ENCODE measurements at places on chromosomes 6 and 20.

DNA sequence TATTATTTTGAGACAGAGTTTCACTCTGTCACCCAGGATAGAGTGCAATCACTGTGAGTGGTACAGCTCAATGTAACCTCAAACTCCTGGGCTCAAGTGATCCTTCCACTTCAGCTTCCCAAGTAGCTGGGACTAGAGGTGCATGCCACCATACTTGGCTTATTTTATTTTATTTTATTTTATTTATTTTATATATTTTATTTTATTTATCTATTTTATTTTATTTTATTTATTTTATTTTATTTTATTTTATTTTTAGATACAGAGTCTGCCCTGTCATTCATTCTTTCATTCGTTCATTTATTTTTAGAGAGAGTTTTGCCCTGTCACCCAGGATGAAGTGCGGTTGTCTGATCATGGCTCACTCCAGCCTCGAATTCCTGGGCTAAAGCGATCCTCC is 35.5 kb downstream of the ATG5 start:
- DNase-seq, result no peak

GRCh38 chr6:82068721-82069120 is 178.8 kb downstream of the IBTK start:
- no peak for DNase-seq

- DNase-seq, result no peak
Observed at GRCh38 chr20:45957021-45957941, 14.7 kb downstream of the ZNF335 start.

DNA sequence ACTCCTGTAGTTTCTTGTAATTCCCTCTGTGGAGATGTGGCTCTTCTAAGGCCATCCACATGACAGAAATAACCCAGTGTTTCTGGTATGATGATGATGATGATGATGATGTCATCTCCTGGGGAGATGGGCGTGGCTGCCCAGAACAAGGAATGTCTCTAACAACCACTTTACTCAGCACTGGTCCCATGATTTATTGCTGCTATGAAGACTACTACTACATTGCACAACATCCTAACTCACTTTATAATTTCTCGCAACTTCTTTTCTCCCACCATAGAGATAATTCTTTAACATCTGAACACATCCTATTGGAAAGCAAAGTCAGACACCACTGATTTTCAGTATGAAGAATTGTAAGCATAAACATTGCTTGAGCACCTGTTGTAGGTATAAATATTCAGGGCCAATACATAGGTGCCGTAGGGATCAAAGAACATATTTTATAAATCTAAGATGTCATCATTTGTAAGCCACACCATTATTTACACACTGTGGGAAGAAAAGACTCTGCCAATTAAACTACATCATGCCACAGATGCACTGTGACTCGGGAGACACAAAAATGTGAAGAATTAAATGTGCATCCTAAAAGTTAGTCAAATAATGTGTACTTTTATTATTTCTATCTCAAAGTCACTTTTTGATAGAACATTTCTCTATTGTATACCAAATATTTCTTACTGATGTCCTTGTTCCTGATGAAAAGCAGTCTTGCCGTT is 6.4 kb downstream of the TPMT start:
- DNase-seq, result no peak

DNA sequence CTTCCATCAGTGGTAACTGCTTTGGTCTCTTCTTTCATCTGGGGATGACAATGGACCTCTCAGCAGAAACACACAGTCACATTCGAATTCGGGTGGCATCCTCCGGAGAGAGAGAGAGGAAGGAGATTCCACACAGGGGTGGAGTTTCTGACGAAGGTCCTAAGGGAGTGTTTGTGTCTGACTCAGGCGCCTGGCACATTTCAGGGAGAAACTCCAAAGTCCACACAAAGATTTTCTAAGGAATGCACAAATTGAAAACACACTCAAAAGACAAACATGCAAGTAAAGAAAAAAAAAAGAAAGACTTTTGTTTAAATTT is 6.1 kb downstream of the EDN1 start:
- DNase-seq, result no peak

- DNase-seq, result no peak
Observed at GRCh38 chr6:100078509-100078908, 84.5 kb upstream of the MCHR2 start.

DNA sequence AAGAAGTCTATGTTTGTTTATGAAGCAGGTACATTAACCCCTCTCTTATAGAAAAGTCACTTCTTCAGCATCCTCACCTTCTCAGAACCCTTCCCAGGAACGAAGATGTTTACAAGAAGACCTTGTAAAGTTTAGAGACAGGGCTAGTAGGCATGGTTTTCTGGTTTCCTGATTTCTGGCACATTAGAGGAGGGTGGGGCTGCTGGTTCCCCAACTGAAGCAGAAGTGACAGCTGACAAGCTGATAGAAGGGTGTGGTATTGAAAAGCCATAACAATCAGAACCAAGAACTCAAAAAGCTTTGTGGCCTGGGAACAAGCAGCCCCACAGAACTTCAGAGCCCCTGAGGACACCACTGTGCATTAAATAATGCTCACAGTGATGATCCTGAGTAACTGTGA is 91.2 kb downstream of the RTN4IP1 start:
- DNase-seq, result no peak

DNA sequence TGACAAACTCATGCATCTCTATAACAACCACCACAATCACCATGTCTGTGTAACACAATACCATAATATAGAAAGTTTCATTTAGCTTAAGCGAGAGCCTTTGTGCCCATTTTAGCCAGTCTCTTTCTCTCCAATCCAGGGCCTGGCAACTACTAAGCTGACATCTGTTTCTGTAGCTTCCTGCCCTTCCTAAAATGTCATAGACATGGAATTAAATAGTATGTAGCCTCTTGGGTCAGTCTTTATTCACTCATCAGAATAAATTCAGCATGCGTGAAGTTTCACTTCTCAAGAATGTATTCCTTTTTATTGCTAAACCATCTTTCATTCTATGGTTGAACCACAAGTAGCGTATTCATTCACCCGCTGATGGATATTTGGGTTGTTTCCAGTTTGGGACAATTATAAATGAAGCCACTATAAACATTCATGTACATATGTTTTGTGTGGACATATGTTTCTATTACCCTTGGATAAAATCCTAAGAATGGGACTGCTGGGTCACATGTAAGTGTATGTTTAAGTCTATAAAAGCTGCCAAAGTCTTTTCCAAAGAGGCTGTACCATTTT is 1.7 kb upstream of the TREM2 start:
- DNase-seq, result no peak

DNA sequence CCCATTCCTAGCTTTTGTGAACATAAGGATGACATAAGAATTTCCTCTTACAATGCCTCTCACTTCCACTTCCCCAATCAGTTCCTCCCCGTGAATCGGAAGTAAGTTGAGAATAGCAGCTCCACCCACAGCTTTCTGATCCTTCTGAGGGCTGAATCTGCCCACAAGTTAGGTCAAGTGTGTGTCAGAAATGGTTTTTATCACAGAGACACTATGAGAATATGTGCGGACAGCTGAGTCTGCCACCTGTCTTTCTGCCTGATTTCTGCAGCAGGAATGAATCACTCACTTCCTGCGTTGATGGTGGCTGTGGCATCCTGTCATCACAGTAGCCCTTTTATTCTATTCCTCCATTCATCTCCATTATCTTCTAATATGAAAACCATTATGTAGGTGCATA is 70.2 kb downstream of the RIN2 start:
- DNase-seq, result no peak

GRCh38 chr6:72711731-72712130 is 89.9 kb downstream of the KCNQ5 start:
- no peak for DNase-seq

- DNase-seq, result no peak
Observed at GRCh38 chr20:57055345-57055744, 211.1 kb downstream of the BMP7 start.

DNA sequence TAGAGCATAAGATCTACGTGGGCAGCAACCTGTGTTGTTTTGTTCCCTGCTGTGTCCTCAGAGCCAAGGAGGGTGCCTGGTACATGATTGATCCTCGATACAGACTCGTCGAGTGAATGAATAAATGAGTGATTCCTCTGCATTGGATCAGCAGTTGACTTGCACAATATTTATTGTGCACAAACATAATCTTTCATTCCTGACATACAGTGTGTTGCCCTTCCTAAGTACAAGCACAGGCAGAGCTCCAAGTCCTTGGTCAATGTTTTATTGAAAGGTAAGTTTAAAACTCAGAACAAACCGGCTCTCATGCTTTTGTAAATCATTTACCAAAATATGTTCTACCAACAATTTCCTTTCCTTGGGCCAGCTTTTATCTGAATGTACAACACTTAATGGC is 57.4 kb downstream of the STMND1 start:
- DNase-seq, result no peak

GRCh38 chr20:31606804-31607639 is 1.9 kb downstream of the ID1 start:
- DNase-seq, result peak; percentile 54

DNA sequence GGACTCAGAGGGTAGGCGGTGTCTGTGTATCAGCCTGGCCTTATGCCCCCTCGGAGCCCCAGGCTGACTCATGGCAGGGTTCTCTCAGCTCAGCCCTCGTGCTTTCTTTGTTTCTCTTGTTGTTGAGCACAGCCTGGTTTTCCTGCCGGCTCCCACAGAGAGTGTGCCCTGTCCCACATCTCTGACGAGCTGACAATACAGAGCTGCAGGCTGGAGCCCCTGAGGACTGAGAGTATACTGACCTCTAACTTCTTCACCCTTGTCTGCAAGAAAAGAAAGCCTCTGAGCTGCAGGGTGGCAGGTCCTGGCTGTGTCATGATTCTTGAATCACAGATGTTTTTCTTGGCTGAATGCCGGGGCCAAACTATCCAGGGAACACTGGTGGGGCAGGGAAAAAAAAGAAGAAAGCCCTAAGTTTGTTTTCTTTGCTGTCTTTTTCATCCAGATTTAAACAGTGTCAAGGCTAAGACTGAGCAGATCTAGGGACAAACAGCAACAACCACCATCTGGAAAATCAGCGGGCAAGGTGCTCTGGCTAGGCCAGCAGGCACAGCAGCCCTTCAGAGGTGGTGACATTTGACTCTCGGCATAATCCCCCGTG is 63.3 kb upstream of the ZNF133 start:
- DNase-seq, result no peak

DNA sequence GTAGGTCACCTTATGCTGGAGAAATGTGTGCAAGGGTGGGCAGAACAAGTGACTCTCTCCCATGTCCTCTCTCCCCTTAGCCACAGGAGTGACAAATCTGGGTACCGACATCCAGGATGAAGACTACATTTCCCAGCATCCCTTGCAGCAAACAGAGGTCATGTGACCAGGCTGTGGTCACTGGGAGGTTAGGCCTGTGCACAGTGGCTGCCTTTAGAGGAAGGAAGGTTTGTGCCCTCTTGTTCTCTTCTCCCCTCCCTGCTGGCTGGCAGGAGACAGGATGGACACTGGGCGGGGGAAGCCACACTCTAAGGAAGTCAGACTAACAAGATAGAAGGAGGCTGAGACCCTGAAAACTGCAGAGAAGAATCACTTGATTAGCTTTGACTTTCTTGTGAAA is 360.2 kb downstream of the PREX1 start:
- no peak for DNase-seq

DNA sequence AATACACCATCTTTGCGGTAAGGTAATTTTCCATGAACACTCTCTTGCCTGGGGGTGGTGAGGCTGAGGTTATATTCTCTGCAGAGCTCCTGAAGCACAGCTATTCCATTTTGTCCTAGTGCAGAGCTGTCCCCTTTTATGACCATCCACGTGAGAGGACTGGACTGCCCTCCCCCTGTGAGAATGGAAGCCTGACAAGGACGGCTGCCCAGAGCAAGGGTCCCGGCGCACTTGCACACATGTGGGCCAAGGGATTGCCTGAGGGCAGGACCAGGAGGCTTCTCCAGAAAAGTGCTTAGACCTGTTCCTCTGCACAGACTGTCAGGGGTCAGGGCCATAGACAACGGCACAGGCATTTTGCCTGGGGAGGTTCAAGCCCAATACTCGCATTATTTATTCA is 48.2 kb downstream of the SLC22A23 start:
- no peak for DNase-seq

DNA sequence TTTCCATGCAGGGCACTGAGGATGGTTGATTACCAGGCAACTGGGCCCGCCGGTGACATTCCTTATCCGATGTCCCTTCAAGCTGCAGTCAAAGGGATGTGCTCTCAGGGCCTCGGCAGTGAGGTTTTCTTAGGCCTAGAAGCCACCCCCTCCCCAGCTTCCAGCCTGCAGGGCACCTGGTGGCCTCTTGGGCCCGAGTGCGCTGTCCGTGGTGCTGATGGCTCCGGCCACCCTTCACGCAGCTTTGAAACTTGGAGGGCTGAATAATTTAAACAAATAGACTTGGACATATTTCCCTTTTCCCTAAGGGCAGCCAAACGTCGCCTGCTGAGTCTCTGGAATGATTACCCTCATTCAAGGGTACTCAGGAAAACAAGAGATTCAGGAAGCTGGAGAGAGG is 8.9 kb upstream of the MLN start:
- DNase-seq, result no peak

DNA sequence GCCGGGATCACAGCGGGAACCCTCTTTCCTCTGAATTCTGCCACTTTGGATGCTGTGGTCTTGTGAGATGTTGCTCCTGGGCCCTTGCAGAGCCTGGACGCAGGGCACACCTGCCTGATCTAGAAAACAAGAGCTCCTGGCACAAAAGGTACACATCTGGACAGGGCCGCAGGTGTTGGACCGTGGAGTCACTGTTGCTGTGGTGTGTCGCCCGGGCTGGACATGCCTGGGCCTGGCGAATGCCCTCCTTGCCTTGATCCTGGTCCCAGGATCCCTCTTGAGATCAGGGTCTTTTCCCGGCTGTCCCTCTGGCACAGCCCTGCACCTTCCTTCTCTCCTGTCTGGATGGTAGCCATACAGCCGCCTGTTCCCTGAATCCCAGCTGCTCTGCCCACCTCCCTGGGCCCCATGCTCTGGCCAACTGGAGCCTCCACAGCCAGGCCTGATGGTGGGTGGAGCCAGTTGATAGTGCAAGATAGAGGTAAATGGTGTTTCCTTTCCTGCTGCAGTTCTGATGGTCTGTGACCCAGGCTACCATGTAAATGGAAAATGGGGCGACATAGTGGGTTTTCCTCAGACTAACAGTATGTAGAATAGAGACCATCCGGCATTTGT is 5.0 kb downstream of the FOXP4 start:
- DNase-seq, result no peak

DNA sequence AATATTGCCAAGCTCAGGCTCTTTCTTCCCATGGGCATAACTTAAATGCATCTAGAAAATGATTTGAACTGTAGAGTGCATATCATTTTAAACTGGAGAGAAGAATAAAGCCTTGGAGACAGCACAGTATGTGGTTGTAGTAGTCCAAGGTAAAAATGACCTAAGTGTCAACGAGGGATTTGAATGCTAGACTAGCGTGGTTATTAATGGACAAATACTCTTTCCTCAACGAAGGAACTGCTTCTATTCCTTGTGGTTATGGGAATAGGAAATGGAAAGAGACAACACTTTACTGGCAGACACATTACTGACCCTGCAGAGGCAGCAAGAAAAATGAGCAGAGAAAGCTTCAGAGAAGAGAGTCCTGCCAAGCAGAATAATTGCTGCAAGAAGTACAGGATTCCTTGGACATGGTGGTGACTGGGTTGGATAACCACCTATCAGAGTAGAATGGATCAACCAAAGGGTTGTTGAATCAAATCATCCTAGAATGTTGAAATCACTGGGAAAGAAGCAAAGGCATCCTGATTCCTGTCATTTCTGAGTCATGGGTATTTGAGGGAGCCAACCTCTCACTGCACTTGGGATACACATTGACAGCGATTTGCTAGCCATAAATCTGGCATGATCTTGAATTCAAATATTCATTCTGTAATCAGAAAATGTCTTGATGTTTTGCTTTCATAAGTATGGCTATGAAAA is 258.1 kb upstream of the EPHA7 start:
- no peak for DNase-seq
